Activated naive CD4-positive, alpha-beta T cell treated with anti-CD3 and anti-CD28 coated beads, Interleukin-2, amount 50 U/mL, for 72 hours (primary cell): ENCODE measurements at places on chromosomes 4 and X.

DNA sequence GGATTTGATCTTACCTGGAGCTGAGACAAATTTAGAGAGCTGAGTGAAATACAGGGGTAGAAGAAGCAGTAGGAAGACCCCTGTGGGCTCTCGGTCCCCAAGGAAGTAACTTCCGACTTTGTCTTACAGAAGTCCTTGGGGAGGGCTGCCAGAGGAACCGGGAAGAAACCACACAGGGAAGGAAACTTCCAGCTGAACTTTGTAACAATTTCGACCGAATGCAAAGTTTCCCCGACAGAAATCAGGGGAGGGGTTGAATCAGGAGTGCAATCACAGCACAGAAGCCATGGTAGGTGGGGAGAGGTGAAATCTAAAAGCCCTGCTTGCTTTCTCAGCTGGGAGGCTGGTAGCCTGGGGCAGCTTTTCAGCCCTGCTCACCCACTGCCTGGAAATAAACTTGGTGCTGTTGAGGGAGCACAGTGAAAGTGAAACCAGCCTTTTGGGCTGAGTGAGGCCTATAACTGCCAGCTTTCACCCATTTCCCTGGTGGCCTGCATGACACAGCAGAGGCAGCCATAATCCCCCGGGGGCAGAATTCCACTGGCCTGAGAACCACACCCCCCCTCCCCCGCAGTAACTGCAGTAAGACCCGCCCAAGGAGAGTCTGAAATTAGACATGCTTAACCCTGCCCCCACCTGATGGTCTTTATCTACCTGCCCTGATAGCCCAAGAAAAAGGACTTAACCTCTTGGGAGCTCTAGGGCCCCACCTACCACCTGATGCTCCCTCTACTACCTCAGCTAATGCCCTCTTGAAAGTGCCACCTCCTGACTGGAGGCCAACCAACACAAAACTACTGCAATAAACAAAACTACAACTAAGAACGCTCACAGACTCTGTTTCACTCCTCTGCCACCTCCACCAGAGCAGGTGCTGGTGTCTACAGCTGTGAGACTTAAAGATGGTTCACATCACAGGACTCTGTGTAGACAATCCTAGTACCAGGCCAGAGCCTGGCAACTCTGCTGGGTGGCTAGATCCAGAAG lies 248.2 kb downstream of the PARM1 start:
- DNase-seq, result no peak

DNA sequence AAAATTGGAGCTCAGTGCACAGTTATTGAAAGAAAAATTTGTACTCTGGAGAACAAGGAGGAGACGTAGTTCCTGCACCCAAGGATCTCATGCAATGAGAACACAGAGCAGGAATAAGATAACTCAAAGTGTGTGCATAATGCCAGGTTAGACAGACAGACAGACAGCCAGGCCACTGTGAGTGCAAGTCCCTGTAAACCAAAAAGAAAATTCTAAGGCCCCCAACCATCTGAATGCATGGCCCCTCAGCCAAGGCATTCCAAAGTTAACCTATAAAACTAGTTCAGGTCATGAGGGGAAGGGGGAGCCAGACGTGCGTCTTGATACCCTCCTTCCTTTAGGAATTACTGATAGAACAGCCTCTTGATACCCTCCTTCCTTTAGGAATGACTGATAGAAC lies 94.5 kb upstream of the ENPP6 start:
- DNase-seq, result no peak

- DNase-seq, result no peak
Measured at GRCh38 chrX:119604766-119605463, 1.3 kb downstream of the NKRF start.

DNA sequence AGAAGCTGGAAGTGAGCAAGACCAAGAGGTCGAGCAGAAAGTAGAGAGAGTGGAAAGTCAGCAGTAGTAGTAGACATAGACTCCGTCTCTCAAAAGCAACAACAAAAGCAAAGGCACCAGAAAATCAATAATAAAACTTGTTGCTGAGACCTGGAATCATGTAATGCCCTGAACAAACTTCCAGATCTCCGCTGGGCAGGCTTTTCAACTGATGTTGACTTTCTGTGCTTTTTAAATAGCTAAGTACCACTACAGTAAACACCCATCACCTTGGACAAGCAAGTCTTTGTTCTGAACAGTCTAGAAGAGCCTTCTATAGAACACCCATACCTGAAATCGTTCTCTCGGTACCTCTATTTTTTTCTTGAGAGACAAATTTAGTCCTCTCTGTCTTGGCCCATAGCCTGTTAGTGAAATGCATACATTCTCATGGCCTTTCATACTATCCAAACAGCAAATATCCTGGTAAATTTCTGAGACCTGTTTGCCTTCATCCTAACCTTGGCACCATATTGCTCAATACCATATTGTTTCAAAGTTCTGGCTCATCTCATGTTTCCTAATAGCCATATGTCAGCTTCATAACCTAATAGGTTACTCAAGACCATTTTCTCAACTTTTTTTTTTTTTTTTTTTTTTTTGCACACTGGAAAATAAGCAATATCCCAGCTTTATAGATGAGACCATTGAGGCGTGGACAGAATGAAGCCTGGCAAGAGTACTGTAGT lies 200.6 kb upstream of the RBPJ start:
- DNase-seq, result no peak

- DNase-seq, result no peak
Measured at GRCh38 chrX:132602701-132603100, 113.9 kb upstream of the MBNL3 start.

GRCh38 chr4:108512615-108513505 lies 107.5 kb upstream of the RPL34 start:
- DNase-seq, result peak; percentile 32

DNA sequence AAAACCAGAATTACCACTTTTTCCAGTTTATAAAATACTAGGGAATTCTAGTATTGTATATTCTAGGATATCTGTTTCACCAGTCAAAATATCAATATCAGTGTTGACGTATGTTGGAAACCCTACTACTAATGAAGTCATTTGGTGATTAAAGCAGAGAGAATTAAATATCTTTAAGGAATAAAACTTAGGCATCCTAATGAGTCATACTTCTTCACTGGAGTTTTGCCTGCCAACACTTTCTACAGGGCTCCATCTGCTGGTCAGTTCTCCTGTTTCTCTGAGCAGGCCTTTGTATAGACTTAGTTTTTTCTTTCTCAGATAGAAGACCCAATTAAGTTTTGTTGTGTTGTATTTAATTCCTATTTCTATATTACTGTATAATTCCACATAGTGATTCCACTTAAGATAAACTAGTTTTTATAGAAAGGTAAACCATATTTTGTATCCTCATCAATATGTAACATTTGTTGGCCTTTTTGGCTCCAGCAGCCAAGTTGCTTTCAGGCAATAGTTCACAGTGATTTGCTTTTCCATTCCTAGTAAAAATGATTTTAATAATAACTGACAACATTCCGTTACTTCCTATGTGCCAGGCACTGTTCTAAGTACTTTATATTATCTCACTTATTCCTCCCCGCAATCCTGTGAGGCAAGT lies 3.5 kb downstream of the AP1AR start:
- no peak for DNase-seq

- DNase-seq, result no peak
Measured at GRCh38 chr4:4831266-4831665, 28.2 kb upstream of the MSX1 start.

DNA sequence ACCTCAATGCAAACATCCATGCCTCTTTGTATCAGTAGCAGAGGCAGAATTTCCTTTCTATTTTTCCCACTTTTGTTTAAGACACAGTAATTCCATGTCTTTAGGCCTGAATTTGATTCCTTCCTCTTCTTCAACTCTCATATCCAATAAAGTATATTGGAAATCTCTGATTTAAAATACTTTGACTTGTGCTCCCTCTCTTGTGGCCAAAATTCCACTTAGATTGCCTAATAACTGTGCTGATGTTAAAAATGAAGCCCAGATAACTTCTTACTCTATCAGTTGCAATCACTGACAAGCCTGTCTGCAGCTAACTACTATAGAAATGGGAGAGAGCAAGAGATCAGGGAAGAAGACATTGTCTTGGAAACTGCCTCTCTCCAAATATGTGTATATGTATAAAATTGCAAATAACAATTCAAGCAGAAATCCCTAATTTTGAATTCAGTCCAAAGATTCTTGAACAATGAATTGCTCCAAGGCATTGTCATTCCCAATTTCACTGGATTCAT lies 163.5 kb upstream of the SPIN4 start:
- DNase-seq, result no peak

DNA sequence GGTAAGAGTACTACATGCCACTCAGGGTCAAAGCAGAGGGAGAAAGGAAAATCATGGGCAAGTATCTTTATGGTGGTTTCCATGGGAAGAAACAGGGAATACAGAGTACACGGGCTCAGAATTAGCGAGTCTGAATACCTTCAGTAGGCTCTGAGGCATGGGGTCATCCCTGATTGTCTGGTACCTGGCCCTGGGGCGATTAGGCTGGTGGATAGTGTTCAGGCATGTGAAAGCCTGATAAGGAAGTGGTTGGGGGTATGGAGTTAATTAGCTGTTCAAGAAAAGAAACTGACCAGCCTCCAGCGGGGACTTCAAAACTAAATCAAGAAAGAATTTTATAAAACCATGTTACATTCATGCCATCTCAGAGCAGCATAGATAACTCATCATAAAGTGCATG lies 518.8 kb downstream of the RAB28 start:
- no peak for DNase-seq

DNA sequence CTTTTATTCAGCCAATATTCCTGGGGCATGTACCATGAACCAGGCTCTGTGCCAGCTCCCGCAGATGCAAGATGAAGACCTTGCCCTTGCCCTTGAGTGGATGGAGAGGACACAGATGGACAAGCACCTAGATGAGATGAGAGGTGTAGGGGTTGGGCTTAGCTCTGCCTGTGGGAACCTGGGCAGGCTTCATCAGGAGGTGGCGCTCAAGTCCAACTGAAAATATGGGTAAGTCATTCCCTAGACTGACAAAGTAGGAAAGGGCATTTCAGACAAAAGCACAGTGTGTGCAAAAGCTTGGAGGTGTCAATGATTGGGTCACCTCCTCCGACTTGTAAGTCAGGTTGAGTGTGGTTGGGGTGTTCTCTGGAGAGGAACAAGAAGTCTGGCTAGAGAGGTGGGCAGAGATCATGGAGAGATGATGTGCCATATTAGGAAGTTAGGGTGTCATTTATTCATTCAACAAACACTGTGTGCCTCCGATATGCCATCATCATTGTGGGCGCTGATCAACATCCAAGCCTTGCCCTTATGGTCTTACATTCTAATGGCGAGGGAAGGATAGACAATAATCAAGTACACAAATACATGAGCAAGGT lies 64.6 kb downstream of the ANAPC4 start:
- DNase-seq, result peak; percentile 10

DNA sequence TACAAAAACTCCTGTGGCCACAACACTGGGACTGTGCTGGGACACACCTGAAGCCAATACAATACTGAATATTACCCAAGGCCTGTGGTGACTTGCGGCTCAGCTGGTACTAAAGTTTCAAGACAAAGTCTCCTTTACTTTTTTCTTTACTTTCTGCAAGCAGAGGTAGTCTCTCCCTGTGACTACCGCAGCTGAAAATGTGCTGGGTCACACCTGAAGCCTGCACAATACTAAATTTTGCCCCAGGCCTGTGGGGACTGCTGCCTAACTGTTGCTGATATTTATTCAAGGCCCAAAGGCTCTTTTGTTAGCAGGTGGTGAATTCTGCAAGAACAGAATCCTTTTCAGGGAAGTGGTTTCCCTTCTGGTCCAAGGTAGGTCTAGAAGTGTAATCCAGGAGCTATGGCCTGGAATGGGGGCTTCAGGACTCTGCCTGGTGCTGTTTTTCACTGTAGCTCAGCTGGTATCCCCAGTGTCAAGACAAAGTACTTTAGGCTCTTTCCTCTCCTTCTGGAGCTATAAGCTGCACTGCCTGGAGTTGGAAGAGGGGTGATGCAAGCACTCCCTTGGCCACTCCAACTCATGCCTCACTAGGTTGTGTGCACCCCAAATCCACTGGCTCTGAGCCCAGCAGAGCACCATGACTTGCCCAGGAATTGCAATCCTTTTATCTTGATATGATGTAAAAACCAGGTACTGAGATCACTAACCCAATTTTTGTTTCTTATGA lies 489.4 kb downstream of the TECRL start:
- DNase-seq, result no peak

DNA sequence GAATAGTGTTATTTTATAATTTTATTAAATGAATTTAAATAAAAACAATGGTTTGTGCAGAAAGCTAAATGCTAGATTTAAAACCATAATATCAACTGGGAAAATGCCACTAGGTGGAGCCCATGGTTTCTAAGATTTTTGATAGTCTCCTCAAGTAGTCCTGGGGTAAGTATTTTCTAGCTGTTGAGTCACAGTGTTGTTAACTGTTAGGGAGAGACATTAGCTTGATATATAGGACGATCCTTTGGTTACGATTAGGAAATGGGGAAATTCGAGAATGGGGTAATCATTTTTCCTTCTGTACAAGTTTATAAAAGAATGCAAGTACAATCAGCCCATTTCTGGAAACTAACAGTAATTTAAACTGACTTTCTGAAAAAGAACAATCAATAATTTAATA lies 378.4 kb downstream of the ANKRD50 start:
- DNase-seq, result no peak

- DNase-seq, result no peak
Measured at GRCh38 chr4:81746773-81747172, 275.1 kb upstream of the RASGEF1B start.

- DNase-seq, result no peak
Measured at GRCh38 chrX:91434351-91435168, at the start of gene PABPC5. Gene PABPC5 (plus strand): TSS chrX:91434839. CDS start chrX:91435578, 739 bp downstream.

DNA sequence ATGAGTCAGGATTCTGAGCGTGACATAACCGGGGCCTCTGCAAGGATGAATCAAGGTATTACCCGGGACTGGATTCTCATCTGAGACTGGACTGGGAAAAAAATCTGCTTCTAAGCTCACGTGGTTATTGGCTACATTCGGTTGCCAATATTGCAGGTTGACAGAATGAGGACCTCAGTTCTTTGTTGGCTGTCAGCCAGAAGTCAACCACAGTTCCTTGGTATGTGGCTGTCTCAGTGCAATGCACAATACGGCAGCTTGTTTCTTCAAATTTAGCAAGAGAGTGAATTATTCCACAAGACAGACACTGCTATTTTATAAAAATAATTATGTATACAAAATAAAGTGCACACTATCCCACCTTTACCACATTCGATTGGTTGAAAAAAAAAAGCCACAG lies 424.2 kb downstream of the KLHL4 start:
- no peak for DNase-seq

DNA sequence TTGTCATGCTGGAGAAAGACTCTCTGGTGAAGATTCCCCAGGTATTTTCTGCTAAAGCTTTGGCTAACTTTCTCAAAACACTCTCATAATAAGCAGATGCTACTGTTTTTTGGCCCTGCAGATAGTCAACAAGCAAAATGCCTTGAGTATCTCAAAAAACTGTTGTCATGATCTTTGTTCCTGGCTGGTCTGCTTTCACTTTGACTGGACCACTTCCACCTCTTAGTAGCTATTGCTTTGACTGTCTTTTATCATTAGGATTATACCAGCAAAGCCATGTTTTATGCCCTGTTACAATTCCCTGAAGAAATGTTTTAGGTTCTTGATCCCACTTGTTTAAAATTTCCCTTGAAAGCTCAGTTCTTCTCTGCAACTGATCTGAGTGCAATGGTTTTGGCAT lies 231.5 kb downstream of the SLC7A11 start:
- no peak for DNase-seq

GRCh38 chrX:20664131-20664530 lies 397.4 kb upstream of the RPS6KA3 start:
- no peak for DNase-seq
